ENCODE measurements at places on chromosomes 16 and 17. TPM values are rescaled to one million over a fixed set of nuclear protein-coding genes. Genes with fewer than 3 reads are reported as not detected.
A peak's percentile ranks its signal among the peaks of the same experiment; 100 is the strongest.

DNA sequence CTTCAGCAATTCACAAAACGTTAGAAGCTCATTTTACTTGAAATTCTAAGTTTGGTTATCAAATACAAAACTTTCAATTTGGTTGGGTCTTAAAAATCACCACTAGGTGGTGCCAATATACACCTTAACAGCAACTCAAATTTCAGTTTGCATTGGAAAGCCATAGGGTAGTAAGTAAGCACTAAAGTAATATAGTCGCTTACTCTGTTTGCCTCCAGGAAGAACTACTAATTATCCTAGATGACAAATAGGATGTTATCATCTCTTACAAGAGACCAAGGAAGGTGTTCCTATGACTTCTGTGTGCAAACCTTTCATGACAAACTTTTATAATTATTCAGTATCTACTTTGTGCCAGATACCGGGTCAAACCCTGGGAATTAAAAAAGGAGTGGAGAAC is 93.3 kb downstream of the MYO1D start:
- DNase-seq = peak; percentile 36
- H3K4me1 ChIP-seq = no peaks in the 10 kb centered on the region
- no peaks in the 10 kb centered on the region for H3K36me3 ChIP-seq
- peaks cover 5% of the 10 kb centered on the region for H3K27me3 ChIP-seq
- H3K27ac ChIP-seq = no peak overlapping the region

Gene VAT1L
- total RNA-seq = not detected

DNA sequence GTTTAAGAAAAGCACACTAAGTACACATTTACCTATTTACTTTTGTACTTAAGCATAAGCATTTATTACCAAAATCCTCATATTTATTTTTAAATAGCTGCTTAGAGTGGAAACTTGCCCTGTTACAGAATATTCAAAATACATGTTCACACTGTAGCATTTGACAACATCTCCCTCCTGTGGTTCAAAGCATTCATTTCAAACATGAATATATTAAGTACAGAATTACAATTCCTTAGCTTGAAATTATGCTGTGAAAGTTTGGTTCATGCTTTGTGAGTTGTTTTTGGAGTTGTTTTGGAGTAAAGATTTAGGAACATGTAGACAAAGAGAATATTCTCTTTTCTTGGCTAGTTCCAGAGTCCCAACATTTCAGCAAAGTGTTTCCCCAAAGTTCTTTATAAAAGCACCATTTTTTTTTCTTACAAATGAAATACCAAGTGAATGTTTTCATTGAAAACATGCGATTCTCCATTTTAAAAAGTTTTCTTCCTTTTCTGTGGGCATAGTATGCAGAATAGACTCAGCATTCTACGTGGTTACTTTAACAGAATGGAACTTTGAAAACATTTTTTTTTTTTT is 33.2 kb downstream of the TUBD1 start:
- peaks cover 36% of the 10 kb centered on the region for H3K4me1 ChIP-seq
- H3K27ac ChIP-seq = peak overlapping the region; percentile 100
- no peak for DNase-seq
- no peak overlapping the region for H3K4me3 ChIP-seq
- H3K36me3 ChIP-seq = no peaks in the 10 kb centered on the region

Gene CDH8
- 0.21 TPM for total RNA-seq

Gene ADCY9
- 29.8 TPM for total RNA-seq

GRCh38 chr17:13702266-13702665 is 100.5 kb upstream of the HS3ST3A1 start:
- no peaks in the 10 kb centered on the region for H3K4me1 ChIP-seq
- H3K36me3 ChIP-seq = no peaks in the 10 kb centered on the region
- no peaks in the 10 kb centered on the region for H3K27me3 ChIP-seq
- no peak for DNase-seq
- H3K27ac ChIP-seq = no peak overlapping the region

DNA sequence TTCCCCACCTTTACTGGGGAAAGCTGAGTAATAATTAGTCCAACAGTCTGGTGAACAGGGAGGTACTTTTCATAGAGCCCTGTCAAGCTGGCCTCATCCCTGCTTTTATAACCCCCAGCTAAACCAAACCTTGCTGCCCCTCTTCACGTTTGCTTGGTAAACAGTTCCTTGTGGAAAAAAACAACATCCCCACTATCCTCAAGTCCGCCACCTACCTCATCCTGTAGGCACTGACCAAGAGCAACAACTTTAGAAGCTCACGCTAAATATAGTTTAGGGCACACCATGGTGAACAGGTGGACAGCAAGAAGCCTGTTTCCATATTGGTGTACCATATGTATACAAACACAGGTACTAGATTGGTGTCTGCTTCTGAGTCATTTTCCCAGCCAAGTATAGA is 16.5 kb downstream of the NFE2L1 start:
- H3K27ac ChIP-seq = no peak overlapping the region
- no peaks in the 10 kb centered on the region for H3K4me1 ChIP-seq
- DNase-seq = no peak
- no peaks in the 10 kb centered on the region for H3K36me3 ChIP-seq

Gene MYADML2
- total RNA-seq = not detected

Gene TP53TG3
- 1.2 TPM for total RNA-seq

Gene CPHXL2
- total RNA-seq = not detected

GRCh38 chr17:35745246-35745645 is 7.8 kb downstream of the GAS2L2 start:
- peaks cover 13% of the 10 kb centered on the region for H3K4me1 ChIP-seq
- no peak overlapping the region for H3K27ac ChIP-seq
- H3K4me3 ChIP-seq = no peak overlapping the region
- no peak for DNase-seq
- peaks cover 4% of the 10 kb centered on the region for H3K27me3 ChIP-seq

DNA sequence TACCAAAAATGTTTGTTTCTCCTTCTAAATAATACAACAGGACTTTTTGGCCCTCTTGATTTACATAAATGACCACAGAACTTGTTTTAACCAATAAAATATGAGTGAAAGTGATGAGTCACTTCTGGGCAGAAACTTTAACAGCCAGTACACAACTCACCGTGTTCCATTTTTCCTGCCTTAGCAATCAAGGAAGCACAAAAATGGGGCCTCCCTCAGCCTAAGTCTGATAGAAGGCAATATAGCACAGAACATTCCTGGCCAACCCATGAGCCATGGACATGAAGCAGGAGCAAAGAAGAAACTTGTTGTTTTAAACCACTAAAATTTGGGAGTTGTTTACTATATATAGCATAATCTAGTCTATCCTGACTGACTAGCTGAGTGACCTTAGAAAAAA is 61.1 kb upstream of the MTMR4 start:
- H3K27ac ChIP-seq = no peak overlapping the region
- no peak overlapping the region for H3K4me3 ChIP-seq
- H3K27me3 ChIP-seq = no peaks in the 10 kb centered on the region

DNA sequence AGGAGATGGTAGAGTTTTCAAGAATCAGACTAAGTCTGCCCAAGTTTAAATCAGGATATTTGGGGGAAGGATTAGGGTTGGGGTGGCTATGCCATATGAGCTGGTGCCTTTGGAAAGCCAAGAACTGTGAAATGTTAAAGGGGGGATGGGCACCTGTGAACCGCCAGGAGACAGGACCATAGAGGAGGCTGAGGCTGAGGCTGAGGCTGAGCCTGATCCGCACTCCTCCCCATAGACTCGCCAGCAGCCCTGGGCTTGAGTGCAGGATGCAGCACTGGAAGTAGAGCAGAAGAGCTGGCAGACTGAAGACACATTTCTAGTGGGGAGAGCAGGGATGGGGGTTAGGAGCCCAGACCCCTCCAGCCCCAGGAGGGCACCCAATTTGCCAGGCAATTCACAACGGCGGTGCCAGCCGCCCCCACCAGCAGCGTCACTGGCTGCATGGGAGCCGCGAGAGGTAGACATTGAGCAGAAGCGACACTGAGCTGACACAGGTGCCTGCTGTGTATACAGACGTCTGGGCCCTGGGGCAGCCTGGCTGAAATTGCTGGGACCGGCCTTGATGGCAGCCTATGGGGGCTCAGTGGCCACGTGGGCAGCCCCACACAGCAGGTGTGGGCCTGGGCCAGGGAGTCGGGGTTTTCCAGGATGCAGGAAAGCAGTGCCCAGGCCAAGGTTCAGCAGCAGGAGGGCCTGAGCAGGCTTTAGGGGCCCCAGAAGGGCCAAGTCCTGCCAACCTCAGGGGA is 9.2 kb downstream of the PIMREG start:
- no peak for DNase-seq
- no peak overlapping the region for H3K4me3 ChIP-seq
- no peaks in the 10 kb centered on the region for H3K4me1 ChIP-seq
- no peaks in the 10 kb centered on the region for H3K36me3 ChIP-seq

GRCh38 chr16:70561623-70562022 is 38.0 kb downstream of the SF3B3 start:
- DNase-seq = no peak
- no peak overlapping the region for H3K27ac ChIP-seq
- H3K4me1 ChIP-seq = no peaks in the 10 kb centered on the region
- H3K27me3 ChIP-seq = no peaks in the 10 kb centered on the region
- no peak overlapping the region for H3K4me3 ChIP-seq
- H3K36me3 ChIP-seq = peaks cover 59% of the 10 kb centered on the region

Gene PTRH2
- total RNA-seq = 40.2 TPM
